ENCODE measurements at places on chromosomes 2 and 18. TPM values are rescaled to one million over a fixed set of nuclear protein-coding genes. Genes with fewer than 3 reads are reported as not detected.

- DNase-seq = no peak
- H3K27me3 ChIP-seq = peaks cover 20% of the 10 kb centered on the region
- peaks cover 36% of the 10 kb centered on the region for H3K4me1 ChIP-seq
- peaks cover 26% of the 10 kb centered on the region for H3K36me3 ChIP-seq
- peak overlapping the region; percentile 77 for H3K27ac ChIP-seq
- peak overlapping the region; percentile 94 for H3K4me3 ChIP-seq
Measured at GRCh38 chr2:64989982-64990614, 899 bp downstream of the SLC1A4 start.

- no peaks in the 10 kb centered on the region for H3K4me1 ChIP-seq
- no peak for DNase-seq
- H3K27me3 ChIP-seq = peaks cover 1% of the 10 kb centered on the region
Measured at GRCh38 chr2:199936554-199936953, 18.7 kb downstream of the TYW5 start.

GRCh38 chr2:20594048-20594750 lies 56.7 kb downstream of the HS1BP3 start:
- H3K36me3 ChIP-seq = no peaks in the 10 kb centered on the region
- H3K27me3 ChIP-seq = peaks cover 21% of the 10 kb centered on the region
- H3K27ac ChIP-seq = peak overlapping the region; percentile 2
- no peak overlapping the region for H3K4me3 ChIP-seq
- no peak for DNase-seq
- peaks cover 30% of the 10 kb centered on the region for H3K4me1 ChIP-seq

- H3K36me3 ChIP-seq = no peaks in the 10 kb centered on the region
- H3K27me3 ChIP-seq = no peaks in the 10 kb centered on the region
- no peaks in the 10 kb centered on the region for H3K4me1 ChIP-seq
Measured at GRCh38 chr2:233003658-233004555, 9.1 kb downstream of the NGEF start.

The KCNG2 gene
- 0.56 TPM for total RNA-seq

The FLACC1 gene
- 1.1 TPM for total RNA-seq

The RESP18 gene
- not detected for total RNA-seq

The NR4A2 gene
- total RNA-seq = 3.9 TPM
